ENCODE measurements at places on chromosomes 5 and 9.

- no peak for DNase-seq
Observed at GRCh38 chr5:138967791-138968448, 92.8 kb upstream of the LRRTM2 start.

DNA sequence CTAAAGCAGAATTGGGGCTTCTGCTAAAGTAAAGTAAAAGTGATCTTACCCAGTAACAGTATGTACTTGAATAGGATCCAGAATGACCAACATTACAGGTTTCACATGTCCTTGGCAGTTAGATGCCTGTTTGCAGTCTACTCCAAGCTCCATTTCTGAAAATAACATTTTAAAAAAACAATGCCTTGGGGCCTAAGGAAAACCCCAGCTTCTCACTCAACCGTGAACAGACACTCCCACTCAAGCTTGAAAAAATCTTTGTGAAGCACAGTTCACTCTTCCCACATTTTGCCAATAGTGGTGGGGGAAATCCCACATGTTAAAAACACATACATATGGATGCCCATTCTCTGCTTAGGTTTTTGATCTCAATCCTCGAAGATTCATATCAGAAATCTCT, 304.1 kb downstream of the ARRDC3 start:
- DNase-seq = no peak

GRCh38 chr9:98968601-98969337, 25.1 kb downstream of the COL15A1 start:
- no peak for DNase-seq

GRCh38 chr5:181069767-181070491, 29.9 kb downstream of the BTNL9 start:
- DNase-seq = no peak

- peak; percentile 5 for DNase-seq
Observed at GRCh38 chr5:159331093-159331973, 1.0 kb upstream of the IL12B start.

DNA sequence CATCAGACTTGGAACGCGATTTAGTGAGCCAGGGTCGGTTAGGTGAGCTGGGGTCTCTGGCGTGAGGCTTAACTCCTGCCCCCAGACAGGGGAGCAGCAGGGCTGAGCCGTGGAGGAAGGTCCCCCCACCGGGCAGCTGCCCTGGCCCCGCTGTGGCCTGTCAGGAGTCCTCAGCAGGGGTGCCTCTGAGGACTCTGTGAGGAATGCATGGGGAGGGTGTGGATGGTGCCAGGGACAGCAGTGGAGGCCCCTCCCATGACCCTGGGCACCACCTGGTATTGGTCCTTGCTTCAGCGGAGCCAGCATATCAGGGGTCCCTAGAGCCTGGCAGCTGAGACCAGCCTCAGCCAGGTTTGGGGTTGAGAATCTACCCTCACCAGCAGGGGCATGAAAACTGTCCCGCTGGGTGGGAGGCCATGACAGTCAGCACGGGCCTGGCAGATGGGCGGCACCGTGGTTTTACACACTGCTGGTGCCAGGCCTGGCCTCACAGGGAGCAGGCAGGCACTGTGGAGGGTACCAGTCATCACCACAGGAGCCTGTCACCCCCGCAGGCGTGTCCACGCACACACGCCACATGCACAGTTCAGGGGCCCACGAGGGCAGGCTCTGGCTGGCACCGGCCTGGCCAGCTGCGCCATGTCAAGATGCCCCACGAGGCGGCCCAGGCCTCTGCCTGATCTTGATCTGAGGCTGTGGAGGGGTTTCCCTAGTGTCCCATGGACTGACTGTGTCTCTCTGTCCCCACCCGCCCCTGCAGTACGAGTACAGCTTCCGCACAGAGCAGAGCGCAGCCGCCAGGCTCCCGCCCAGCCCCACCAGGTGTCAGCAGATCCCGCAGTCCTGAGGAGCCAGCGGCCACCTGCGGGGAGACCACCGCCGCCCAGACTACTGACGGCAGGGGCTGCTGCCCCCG, 111.1 kb upstream of the LMX1B start:
- no peak for DNase-seq

DNA sequence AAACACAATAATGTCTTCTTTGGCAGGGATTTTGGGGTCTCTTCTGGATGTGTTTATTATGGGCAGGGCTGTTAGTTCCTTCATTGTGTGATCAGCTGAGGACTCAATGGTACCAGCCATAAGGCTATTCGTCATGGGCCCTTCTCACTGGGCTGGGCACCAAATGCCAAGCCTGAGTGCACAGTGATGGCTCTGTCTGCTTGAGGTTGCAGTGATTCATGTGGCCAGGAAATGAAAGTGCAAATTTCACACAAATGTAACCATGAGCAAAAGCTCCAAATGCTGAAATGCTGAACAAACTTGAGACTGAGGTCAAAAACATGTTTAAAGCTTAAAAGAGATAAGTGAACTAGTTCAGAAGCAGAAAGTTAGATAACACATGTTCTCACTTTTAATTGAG, 191.0 kb downstream of the TARS1 start:
- DNase-seq = no peak

DNA sequence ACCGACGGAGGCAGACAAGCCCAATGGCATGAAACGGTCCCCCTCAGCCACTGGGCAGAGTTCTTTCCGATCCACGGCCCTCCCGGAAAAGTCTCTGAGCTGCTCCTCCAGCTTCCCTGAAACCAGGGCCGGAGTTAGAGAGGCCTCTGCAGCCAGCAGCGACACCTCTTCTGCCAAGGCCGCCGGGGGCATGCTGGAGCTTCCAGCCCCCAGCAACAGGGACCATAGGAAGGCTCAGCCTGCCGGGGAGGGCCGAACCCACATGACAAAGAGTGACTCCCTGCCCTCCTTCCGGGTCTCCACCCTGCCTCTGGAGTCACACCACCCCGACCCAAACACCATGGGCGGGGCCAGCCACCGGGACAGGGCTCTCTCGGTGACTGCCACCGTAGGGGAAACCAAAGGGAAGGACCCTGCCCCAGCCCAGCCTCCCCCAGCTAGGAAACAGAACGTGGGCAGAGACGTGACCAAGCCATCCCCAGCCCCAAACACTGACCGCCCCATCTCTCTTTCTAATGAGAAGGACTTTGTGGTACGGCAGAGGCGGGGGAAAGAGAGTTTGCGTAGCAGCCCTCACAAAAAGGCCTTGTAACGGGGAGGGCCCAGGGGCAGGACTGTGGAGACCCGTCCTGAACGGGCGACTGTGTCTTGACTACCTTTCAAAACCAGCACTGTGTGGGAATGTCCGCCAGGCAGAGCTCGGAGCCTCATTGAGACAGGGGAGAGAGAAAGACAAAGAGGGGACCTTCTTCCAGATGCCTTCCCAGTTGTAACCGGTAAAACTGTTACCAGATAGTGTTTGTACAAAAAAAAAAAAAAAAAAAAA, 29.9 kb downstream of the CD180 start:
- DNase-seq = no peak

DNA sequence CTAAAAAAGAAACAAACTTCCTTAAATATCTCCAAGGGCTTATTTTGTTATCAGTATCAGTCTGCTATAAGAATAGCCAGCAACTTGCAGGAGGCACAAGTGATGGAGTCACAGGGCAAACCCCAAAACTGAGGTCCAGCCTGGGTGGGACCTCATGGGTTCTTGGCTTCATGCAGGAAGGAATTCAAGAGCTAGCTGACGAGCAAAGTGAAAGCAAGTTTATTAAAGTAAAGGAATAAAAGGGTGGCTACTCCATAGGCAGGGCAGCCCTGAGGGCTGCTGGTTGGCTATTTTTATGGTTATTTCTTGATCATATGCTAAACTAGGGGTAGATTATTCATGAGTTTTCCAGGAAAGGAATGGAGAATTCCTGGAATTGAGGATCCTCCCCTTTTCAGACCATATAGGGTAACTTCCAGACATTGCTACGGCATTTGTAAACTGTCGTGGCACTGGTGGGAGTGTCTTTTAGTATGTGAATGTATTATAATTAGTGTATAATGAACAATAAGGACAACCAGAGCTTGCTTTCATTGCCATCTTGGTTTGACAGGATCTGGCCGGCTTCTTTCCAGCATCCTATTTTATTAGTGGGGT, 231.9 kb downstream of the ADAMTSL1 start:
- DNase-seq = no peak

GRCh38 chr5:67353500-67354450, 157.2 kb upstream of the CD180 start:
- DNase-seq = no peak

GRCh38 chr5:10596886-10597451, 33.1 kb downstream of the ANKRD33B start:
- DNase-seq = no peak

GRCh38 chr5:69238760-69239251, 4.1 kb downstream of the CDK7 start:
- DNase-seq = no peak

DNA sequence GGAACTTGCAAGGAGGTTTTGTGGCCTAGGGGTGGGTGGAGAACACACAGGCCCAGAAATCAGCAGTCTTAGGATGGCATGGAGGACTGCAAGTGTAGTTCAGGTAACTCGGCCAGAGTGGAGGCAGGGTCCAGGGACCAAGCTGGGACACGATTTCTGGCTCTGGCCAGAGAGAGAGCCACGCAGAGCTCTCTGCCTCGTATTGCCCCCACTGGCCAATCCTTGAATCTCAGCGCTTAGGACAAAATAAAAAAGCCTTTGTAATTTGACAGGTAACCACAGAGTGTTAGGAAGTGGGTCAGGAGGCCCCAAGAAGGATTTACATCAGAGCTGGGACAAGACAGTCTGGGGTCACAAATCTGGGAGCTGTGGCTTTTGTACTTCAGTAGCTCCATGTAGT, 11.7 kb downstream of the MAP3K1 start:
- no peak for DNase-seq

DNA sequence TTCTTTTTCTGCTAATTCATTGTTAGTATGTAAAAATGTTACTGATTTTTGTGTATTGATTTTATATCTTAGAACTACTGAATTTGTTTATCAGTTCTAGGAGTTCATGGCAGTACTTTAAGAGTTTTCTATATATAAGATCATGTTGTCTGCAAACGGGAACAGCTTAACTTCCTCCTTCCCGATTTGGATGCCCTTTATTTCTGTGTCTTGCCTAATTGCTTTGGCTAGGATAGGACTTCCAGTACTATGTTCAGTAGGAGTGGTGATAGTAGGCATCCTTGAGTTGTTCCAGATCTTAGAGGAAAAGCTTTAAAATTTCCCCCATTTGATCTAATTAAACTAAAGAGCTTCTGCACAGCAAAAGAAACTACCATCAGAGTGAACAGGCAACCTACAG, 20.1 kb downstream of the RCL1 start:
- no peak for DNase-seq

GRCh38 chr5:173625673-173626504, 9.4 kb upstream of the BOD1 start:
- no peak for DNase-seq

GRCh38 chr9:107858260-107858659, 368.7 kb upstream of the KLF4 start:
- no peak for DNase-seq

DNA sequence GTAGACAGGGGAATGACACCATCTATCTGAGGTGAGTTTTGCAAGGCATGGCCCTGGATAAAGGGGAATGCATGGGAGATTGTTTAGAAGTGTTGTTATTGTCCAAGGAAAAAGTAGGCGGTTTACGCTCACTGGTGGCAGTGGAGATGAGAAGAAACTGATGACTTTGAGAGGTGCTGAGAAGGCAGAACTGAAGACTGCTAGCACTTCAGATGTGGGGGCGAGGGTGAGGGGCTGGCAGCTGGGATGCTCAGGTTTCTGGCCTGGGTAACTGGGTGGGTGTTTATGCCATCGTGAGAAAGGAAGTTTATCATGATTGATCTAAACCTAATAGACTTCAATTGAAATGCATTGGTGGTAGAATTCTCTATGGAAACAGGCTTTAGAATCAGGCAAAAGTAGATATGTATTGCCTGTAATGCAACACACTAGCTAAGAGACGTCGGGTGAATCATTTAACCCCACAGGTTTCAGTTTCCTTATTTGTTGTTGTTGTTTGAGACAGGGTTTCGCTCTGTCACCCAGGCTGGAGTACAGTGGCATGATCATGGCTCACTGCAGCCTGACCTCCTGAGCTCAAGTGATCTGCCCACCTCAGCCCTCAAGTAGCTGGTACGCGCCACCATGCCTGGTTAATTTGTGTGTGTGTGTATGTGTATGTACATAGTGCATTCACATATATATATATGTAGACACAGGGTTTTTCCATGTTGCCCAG, 123.5 kb downstream of the SLC24A2 start:
- DNase-seq = no peak
